ENCODE measurements at places on chromosomes 5 and 9.

- H3K4me1 ChIP-seq: no peaks in the 10 kb centered on the region
- H3K27ac ChIP-seq: no peak overlapping the region
- DNase-seq: no peak
- no peak overlapping the region for H3K4me3 ChIP-seq
- H3K27me3 ChIP-seq: no peaks in the 10 kb centered on the region
Measured at GRCh38 chr5:123303802-123304201, 119.4 kb downstream of the CEP120 start.

GRCh38 chr5:15290953-15291352 is 209.0 kb upstream of the FBXL7 start:
- H3K4me3 ChIP-seq: no peak overlapping the region
- no peaks in the 10 kb centered on the region for H3K36me3 ChIP-seq
- no peaks in the 10 kb centered on the region for H3K27me3 ChIP-seq

GRCh38 chr5:169946743-169947295 is 33.5 kb downstream of the INSYN2B start:
- no peak overlapping the region for H3K27ac ChIP-seq
- peaks cover 10% of the 10 kb centered on the region for H3K36me3 ChIP-seq
- no peak for DNase-seq
- H3K4me3 ChIP-seq: no peak overlapping the region
- H3K4me1 ChIP-seq: no peaks in the 10 kb centered on the region

DNA sequence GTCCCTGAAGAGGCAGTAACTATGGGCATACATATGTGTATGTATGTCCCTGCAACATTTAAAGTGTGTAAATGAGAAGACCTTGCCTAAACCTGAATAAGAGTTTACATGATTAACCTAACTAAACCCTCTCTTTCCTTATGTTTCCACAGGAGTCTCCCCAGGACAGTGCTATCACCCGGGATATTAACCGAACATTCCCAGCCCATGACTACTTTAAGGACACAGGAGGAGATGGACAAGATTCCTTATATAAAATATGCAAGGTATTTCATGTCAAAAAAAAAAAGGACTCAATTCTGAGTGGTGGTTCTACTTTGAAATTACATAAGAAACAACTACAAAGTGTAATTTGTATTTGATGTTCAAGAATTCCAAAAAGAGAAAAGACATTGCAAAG is 31.7 kb downstream of the GPR21 start:
- peaks cover 21% of the 10 kb centered on the region for H3K36me3 ChIP-seq
- H3K27ac ChIP-seq: no peak overlapping the region
- no peak overlapping the region for H3K4me3 ChIP-seq
- no peaks in the 10 kb centered on the region for H3K27me3 ChIP-seq
- DNase-seq: no peak

DNA sequence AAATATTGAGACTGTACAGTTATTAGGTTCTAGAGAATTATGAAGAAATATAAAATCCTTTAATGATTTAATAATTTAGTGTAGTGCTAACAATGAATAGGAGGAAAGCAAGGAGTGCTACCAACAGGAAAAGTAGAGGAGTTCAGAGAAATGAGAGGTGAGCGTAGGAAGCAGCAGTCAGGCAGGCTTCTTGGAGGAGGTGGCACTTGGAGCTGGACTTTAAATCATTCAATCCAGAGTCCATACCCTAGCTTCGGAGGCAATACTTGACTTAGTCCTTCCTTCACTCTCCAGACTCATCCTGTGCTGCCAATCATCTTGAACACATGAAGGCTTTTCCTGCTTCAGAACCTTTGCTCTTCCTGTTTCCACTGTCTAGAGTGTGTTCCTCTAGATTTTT is 254.3 kb downstream of the GRIA1 start:
- H3K4me3 ChIP-seq: no peak overlapping the region
- H3K4me1 ChIP-seq: no peaks in the 10 kb centered on the region
- DNase-seq: no peak
- H3K27ac ChIP-seq: no peak overlapping the region

DNA sequence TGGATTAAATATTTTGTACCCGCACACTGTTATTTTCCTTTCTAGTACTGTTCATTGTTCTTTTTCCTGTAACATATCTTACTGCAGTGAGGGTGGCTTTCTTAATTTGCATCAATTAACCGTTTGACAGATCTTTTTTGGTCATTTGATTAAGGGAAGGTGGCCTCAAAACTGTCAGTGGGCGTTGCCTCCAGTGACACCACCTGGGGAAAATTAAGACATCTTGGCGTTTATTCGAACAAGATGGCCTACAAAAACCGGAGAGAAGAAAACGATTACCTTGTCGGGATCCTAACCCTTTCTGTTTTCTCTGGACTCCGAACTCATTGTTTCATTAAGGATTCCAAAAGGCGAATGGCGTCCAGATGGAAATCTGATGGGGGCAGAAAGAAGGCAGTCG is 2.0 kb downstream of the BASP1 start:
- no peak overlapping the region for H3K27ac ChIP-seq
- H3K36me3 ChIP-seq: no peaks in the 10 kb centered on the region
- peaks cover 29% of the 10 kb centered on the region for H3K27me3 ChIP-seq
- no peak overlapping the region for H3K4me3 ChIP-seq
- no peaks in the 10 kb centered on the region for H3K4me1 ChIP-seq
